Tibial artery (tissue), 4 donors: ENCODE measurements at places on chromosomes 2 and 18.

DNA sequence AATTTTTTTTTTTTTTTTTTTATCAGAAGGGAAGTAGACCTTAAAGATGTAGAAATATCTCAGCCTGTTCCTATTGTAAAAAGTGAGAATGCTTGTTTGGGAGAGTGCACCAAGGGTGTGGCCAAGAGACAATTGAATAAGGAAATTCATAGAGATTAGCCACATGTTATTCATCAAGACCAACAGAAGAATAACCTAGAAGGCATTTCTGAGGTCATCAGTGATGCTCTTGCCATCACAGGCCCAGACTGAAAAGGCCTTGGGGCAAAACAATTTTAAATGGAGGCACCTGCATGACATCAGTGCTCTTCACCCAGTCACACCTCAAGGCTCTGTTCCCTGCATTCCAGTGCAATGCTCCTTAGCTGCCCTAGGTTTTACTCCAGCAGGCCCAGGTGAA, 2043.3 kb upstream of the PIK3C3 start:
- no peak for DNase-seq

DNA sequence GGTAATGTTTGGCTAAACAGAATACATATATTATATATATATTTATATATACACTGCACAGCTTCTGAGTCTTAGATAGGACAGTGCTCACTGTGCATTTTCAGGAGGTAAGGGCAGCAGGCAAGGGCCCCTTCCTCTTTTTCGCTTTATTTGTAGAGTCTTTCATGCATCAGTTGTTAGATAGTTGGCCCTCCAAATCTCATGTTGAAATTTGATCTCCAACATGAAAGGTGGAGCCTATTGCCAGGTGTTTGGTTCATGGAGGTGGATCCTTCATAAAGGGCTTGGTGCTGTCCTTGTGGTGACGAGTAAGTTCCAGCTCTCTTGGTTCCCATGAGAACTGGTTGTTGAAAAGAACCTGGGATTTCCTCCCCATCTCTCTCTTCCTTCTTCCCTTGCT, 48.1 kb downstream of the TSN start:
- DNase-seq: no peak

DNA sequence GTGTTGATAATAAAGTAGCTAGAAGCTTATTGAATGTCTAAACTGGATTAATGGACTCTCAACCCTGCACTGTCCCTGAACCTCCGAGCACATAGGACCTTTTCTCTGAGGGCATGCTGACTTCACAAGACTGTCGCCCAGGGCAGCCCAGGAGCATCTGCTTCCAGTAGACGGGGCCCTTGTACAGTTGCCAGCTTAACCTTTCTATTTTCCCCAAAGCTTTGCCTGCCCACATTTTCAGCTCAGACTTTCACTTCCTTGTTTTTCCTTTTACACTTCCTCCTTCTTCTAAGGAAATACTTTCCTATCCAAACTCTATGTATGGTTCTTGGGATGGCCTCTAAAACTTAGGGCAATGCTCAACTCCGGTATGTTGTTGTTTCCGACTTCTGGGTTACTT, 1.3 kb downstream of the VWA3B start:
- no peak for DNase-seq

GRCh38 chr2:216391401-216391800, 19.1 kb upstream of the MARCHF4 start:
- no peak for DNase-seq

- DNase-seq: no peak
Observed at GRCh38 chr2:237888389-237888788, 29.0 kb downstream of the RAMP1 start.

DNA sequence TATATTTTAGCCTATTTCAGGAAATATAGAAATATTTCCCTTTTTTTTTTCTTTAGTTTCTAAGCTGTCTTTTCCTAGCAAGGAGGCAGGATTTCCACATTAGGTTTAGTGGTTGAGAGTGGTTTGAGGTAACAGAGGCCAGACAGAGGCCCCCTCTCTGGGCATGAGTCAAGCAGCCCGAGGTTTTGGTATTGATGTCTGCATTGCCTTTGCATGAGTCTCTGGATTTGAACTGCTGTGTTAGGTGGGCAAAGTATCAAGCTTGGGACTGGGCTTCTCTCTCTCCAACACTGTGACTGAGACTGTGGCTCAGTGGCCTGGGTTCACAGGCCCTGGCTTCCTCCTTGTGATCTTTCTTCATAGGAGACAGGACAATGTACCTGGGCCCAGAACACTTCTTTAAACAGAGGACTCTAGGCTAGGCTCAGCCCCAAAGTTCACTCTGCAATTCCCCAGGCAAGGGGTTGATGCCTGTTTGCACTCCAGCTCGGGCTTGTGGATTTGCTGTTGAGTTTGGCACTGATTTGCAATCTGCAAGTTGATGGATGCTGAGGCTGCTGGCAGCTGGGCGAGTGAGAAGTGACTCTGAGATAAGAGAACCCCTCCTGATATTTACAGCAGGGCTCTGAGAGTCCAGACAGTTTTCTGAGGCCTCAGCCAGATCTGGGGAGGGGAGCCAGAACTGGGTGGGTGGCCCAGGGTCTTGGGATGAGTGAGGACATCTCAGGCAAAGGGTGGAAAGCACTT, 271.2 kb downstream of the EN1 start:
- DNase-seq: no peak

DNA sequence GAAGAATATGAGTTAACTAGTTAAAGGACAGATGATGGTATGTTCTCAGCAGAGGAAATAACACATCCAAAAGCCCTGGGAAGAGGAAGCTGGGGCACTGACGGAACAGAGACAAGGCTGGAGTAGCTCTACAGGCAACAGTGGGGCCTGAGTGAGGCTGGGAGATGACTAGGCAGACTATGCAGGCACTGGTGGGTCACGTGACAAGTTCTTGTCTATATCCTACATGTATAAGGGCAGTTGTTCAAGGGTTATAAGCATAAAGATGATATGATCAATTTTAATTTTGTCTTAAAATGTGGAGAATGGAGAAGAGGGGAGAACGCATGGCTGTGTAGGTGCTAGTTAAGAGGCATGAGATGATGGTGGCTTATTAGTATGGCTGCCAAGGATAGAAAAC, 68.6 kb downstream of the KCNS3 start:
- DNase-seq: no peak

GRCh38 chr2:180657054-180657453, 323.4 kb upstream of the UBE2E3 start:
- DNase-seq: no peak

DNA sequence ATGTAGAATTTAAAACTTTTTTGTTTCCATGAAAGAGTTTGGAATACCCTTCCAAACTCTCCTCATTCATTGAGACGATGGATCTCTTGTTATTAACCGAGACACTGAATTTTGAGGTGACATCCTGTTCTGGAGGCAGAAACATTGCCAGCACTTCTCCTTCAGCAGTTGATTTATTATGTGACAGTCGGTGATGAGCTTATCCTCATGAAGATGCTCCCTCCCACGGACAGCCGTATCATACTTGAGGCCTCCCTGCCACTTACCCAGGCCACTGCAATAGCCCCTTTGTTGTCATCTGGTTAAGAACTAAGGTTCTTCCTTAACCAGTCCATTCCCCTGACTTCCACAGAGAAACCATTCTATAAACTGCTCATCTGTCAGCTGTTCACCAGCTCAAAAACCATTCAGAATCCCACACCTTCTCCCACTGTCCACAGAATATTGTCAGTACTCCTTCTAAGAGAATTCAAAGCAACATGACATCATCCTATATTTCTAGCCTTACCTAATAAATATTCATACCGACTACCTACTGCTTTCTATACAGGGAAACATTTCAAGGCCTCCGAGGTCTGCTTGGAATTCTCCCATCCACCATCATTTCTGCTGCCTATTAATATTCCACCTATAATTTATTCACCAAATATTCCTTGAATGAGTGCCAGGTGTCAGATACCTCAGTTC, 139.0 kb upstream of the TRIB2 start:
- no peak for DNase-seq

DNA sequence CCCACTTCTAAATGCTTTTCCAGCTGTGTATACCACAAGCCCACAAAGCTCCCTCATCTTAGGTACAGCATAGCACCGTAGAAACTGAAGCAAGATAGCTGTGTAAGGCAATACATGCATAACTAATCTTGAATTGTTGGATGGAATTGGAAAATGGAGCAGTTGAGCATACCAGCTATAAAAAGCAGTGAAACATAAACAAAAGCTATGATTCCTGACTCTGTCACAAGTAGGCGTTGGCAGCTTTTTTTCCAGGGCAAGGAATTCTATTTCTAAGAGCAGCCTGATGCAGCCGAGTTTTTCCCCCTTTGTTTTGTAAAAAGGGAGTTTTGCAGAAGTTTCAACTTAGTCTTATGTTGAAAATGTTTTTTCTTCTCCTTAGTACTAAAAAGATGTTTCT, 32.4 kb downstream of the MOGAT1 start:
- no peak for DNase-seq

GRCh38 chr2:183868707-183869106, 729.6 kb upstream of the ZNF804A start:
- DNase-seq: no peak

DNA sequence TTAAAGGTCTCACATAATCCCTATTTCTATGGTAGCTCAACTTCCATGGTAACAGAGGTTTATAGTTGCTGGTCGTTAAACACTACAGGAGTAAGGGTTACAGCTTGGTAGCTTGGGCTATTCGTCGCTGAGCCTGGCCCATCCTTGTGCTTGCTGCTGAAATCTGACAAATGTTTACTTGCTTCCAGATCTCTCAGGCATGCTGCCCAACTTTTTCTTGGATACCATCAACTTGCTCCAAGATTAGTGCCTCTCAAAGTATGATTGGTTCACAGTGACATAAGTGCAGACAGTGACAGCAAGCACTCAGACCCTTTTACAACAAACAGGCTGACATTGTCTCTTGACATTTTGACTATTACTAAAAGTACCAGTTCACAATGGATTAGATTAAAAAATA, 231.8 kb downstream of the KCNS3 start:
- DNase-seq: no peak

- DNase-seq: peak; percentile 34
Observed at GRCh38 chr2:158969715-158970240, 1.3 kb downstream of the TANC1 start.

- no peak for DNase-seq
Observed at GRCh38 chr2:5042666-5043440, 649.3 kb upstream of the SOX11 start.

DNA sequence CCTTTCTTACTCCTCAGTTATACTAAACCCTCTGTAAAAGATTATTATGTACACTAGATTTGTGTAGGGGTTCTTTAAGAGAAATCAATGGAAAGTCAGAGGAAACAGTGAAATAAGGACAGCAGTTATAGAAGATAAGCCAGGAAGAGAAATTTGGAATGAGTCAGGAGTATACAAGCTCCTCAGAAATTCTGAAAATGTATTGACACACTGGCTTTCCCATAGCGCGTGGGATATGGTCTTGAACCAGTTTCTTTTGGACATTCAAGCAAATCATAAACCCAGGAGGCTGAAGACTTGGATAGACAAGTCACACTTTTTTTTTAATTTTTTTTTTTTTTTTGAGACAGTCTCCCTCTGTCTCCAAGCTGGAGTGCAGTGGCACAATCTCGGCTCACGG, 316.1 kb upstream of the MMADHC start:
- no peak for DNase-seq

- peak; percentile 68 for DNase-seq
Observed at GRCh38 chr2:159797543-159798375, at the start of gene CD302. CD302 (minus strand) TSS chr2:159798208; CDS start chr2:159798198, 10 bp downstream.

- peak; percentile 97 for DNase-seq
Observed at GRCh38 chr2:10285556-10286198, 17.0 kb upstream of the HPCAL1 start.

GRCh38 chr2:199440118-199440517, 17.6 kb downstream of the SATB2 start:
- no peak for DNase-seq

GRCh38 chr18:3219631-3220335, at the start of gene MYOM1:
MYOM1 (minus strand) TSS chr18:3219968; CDS start chr18:3215223, 4,745 bp downstream.
- no peak for DNase-seq

DNA sequence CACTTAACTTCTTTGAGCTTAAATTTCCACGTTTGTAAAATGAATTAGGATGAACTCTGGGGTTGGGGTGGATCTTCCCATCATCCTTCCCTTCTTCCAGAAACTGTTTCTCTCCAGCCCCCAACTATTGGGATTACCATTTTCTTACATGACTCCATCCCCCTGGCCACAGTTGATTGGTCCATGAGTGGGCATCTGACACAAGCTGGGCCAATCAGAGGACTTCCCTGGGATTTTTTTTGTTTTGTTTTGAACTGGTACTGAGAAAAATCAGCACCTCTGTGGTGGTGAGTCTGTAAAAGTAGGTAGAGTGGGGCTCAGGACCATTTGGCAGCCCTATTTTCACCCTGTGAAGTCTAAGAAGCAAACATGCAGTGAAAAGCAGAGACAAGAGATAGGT, 118.0 kb upstream of the SERTAD2 start:
- no peak for DNase-seq

- no peak for DNase-seq
Observed at GRCh38 chr18:532018-532417, 31.5 kb upstream of the COLEC12 start.

GRCh38 chr18:42936289-42936688, 179.2 kb downstream of the RIT2 start:
- DNase-seq: no peak

GRCh38 chr2:223758131-223758840, 79.1 kb downstream of the AP1S3 start:
- no peak for DNase-seq

DNA sequence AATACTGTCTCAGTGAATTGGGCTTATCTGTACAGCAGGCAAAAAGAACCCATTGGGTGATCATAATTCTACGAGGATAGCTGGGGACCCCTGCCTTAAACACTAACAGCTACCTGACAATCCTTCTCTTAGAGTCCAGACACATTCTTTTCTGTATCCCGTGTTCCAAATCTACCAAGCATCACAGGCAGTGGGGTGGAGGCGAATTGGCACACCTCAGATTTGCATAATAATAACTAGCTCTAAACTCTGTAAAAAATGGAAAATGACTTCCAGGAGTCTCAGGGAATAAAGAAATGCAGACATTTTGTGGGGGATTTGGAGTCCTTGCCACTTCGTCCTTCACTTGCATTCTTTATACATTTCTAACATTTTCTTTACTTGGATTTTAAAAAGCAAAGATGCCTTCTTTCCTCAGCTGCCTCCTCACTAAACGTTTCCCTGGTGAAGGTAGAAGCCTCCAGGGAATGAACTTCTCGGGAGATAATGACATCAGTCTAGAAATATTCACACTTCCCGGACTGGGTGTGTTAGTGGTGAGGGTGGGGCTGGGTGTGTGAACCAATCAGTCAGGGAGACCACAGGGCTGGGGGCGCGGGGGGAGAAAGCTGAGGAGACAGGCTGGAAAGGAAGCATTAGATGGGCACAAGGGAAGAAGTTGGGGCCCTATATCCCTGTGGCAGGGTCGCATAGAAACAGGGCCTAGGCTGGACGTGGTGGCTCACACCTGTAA, 59.1 kb upstream of the BOD1L2 start:
- no peak for DNase-seq

- DNase-seq: no peak
Observed at GRCh38 chr18:2853926-2854664, 7.3 kb downstream of the EMILIN2 start.

DNA sequence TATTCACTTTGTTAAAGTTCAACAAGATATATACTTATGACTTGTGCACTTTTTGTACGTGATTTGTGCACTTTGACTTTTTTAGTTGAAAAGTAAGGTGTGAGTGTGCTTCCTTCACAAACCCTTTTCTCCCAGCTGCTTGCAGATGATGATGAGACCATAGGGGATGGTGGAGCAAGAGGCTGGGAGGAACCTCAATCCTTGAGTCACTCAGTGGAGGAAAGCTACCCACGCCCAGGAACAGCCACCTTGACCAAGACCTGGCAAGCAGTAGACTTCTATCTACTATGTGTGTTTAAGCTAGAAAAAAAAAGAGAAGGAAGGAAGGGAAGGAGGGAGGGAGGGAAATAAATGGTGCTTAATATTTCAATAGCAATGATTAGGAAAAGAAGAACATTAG, 25.2 kb upstream of the TAF1B start:
- DNase-seq: no peak
